CD4-positive, alpha-beta T cell (primary cell): ENCODE measurements at places on chromosomes 3 and 15. TPM values are rescaled to one million over a fixed set of nuclear protein-coding genes. Genes with fewer than 3 reads are reported as not detected.

SAMD7 gene
- total RNA-seq, result not detected

PROS1 gene
- not detected for total RNA-seq

SPTBN5 gene
- 2.3 TPM for total RNA-seq

TMEM212 gene
- not detected for total RNA-seq

FOXB1 gene
- 0.14 TPM for total RNA-seq

APOD gene
- not detected for total RNA-seq

EFHB gene
- total RNA-seq, result 1.2 TPM

SNX22 gene
- 0.14 TPM for total RNA-seq

CIAO2A gene
- 12.2 TPM for total RNA-seq

ANKRD34C gene
- not detected for total RNA-seq

NEK10 gene
- total RNA-seq, result 0.61 TPM

ZMYND10 gene
- total RNA-seq, result 1.8 TPM

MKRN2OS gene
- not detected for total RNA-seq

CPB1 gene
- not detected for total RNA-seq

DPPA2 gene
- not detected for total RNA-seq

SEMA3B gene
- 2.0 TPM for total RNA-seq

AADACL2 gene
- total RNA-seq, result not detected

SENP2 gene
- total RNA-seq, result 61.1 TPM

DPH6 gene
- 7.0 TPM for total RNA-seq

DNA sequence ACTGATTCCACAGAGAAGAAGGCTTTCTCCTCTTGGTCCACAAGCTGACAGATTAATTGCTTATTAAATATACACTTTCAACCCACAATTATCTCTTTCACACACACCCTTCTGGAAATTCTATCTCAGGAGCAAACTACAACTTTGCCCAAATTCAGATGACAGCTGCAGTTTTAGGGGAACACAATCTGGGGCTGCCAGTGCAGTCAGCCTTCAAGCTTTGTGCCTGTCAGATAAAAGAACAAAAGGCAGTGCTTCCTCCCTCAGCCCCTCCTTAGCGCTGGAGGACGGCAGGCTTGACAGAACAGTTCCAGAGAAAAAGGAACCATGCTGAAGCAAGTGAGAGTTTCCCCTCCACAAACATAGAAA is 99.6 kb downstream of the TMCC1 start:
- peak; percentile 12 for DNase-seq

- no peak for DNase-seq
These were observed 2.6 kb upstream of the DAPK2 start for GRCh38 chr15:64048781-64049460.

DNA sequence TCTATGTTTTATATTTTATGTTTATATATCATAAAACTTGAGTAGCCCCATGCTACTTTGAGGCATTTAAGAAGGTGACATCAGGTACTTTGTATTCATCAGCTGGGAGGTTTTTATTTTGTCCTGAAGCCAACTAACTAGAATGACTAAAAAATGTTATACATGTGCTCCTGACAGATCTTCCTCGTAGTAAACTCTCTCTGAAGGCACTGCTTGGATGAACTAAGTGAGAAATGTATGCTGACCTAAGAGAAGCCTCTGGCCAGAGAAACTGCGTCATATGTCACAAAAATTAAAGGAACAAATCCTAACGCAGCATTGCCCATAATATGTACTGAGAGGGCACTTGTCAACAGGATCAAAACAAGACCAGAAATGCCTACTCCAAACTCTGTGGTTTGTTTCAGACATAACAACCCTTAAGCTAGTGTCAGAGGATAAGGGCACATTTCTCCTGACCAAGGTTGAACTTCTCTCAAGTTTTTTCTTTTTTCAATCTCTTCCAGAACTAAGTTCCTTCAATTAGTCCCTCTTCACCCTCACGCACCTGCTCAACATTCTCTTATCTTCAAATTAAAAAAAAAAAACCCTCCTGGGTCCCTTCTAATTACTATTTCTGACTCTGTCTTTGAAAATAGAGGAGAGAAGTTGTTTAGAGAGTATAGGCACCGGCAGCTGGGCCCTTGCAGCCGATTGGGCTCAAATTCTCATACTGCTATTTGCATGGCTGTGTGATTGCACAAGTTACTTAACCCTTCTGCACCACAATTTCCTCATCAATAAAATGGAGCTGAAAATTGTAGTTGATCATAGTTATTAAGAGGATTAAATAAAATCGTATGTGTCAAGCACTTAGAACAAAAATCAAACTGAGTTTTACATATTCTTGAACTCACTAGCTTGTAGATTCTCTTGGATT is 159.0 kb downstream of the FRMD5 start:
- no peak for DNase-seq

GRCh38 chr3:172332256-172333041 is 115.8 kb downstream of the GHSR start:
- DNase-seq, result peak; percentile 31

GRCh38 chr15:39327005-39327730 is 253.7 kb upstream of the THBS1 start:
- no peak for DNase-seq

- DNase-seq, result no peak
These were observed 24.3 kb downstream of the ARHGAP11B start for GRCh38 chr15:30650012-30650929.

- DNase-seq, result no peak
These were observed 142.5 kb upstream of the C2CD4B start for GRCh38 chr15:62307551-62307950.

DNA sequence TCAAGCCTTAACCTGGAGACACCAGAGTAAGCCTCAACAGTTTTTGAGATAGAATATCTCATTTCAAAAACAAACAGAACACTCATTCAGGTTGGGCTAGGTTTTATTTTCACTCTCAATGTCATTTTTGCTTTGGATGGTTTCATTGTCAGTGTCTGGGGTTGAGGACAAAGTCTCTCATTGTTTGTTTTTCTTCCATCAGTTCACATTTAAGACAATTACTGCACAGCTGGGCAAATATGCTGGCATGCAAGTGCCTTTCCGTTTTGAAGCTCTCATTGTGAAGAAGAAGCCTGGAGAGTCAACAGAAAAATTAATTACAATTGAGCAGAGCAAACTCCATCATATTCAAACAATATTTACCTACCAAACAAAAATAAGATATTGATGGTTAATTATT is 1050.0 kb downstream of the TBL1XR1 start:
- no peak for DNase-seq

DNA sequence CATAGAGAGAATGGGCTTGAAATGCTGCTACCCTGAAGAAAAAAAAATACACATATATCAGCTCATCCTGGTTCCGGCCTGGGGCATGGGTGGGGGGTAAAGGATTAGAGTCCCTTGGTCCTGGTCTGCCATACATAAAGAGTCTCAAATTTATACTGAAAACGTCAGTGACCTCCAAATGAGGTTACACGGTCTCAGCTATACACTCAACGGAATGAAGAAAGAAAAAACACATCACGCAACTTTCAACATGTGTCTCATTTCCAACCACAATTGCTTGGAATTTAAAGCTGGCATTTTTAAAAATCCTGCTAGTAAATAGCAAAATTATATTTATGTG is 612.8 kb downstream of the MCTP2 start:
- DNase-seq, result no peak

GRCh38 chr15:39025321-39025720 is 460.7 kb upstream of the RASGRP1 start:
- no peak for DNase-seq

- no peak for DNase-seq
These were observed 479 bp downstream of the LRRC2 start for GRCh38 chr3:46565607-46566039.

- DNase-seq, result no peak
These were observed 81.1 kb upstream of the VGLL4 start for GRCh38 chr3:11724615-11725339.

- no peak for DNase-seq
These were observed 18.6 kb downstream of the CRYGS start for GRCh38 chr3:186525369-186526255.

DNA sequence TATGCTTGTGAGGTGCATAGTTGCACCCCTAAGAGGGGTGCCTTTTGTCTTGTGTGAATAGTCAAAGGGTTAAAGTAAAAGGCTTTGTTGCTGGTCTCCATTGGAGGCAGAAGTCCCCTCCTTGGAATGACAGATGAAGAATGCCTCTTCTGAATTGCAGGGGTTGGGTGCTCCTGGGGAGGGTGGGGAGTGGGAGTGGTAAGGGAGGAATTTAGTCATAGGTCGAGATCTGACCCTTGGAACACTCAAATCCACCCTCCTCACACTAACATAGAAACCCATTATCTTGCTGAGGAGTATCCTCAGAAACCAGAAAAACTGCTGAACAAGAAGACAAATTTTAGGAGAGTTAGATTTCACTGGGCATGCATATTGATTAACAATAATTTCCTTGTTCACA is 4.7 kb downstream of the CTXND1 start:
- DNase-seq, result no peak

GRCh38 chr3:111794711-111795110 is 64.4 kb upstream of the PHLDB2 start:
- no peak for DNase-seq

- DNase-seq, result no peak
These were observed 23.8 kb downstream of the HOMER2 start for GRCh38 chr15:82928711-82929110.

GRCh38 chr3:126866175-126866759 is 116.6 kb upstream of the PLXNA1 start:
- DNase-seq, result no peak

DNA sequence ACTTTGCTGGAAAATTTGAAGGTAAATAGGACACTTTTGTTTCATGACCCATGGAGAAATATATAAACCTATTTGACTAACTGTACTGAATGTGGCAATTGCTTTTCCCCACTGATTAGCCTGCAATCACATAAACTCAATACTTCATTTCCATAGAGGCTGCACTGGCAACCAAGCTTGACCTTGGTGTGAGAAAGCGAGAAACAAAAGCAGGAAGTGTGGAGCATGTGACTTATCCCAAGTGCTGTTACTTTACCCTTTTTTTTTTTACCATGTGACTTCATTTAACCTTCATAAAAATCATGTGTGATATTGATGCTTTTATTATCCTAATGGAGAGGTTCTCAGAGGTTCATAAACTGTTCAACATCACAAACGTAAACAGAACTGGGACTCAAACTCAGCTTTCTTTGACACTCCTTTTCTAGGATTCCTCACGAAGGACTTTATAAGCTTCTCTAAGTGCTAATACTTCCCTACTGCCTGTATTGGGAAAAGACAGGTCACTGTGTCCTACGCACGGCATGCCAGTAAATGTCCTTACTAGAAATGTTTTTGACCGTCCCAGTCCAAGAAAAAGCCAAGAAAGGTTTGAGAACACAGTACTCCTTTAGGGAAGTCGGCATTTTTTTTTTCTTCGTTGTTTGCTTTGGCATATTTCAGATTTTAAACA is 34.9 kb upstream of the ZNF385D start:
- no peak for DNase-seq

- DNase-seq, result no peak
These were observed 298.1 kb upstream of the THBS1 start for GRCh38 chr15:39282663-39283208.

- no peak for DNase-seq
These were observed 491.8 kb downstream of the ZPLD1 start for GRCh38 chr3:102926618-102927017.

DNA sequence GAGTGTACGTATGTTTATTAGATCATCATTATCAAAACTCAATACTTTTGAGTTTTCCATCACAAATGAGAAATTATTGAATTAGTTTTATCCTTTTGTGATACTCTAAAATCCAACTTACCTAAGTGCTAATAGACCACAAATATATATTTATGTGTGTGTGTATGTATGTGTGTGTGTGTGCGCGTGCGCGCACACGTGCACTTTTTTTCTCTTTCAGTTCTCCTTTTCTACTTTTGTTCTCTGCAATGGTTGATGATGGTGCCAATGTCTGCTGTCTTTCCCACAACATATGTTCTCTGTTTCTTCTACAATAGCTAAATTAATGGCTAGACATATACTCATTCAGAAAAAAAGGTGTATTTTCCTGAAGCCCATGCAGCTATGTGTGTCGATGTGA is 571.6 kb upstream of the ARPP21 start:
- DNase-seq, result no peak
